AG04449 (cell line): ENCODE measurements at places on chromosomes 11 and 22.

DNA sequence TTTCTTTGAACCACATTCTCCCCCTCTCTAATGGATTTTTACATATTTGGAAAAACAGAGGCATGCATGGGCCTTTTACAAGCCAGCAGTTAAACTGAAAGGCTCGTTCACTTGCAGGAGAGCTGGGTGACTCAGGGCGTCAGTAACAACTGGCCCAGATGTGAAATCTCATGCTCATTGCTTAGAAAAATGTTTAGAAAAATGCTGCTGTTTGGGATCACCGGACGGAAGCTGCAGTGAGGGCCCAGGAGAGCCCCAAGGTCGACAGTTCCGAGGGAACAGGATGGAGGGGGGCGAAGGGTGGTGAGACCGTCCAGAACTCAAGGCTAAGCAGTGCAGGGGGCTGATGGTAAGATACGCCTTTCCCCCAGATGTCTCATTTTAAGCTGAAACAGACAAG is 41.7 kb upstream of the SMTN start:
- peak; percentile 23 for DNase-seq

DNA sequence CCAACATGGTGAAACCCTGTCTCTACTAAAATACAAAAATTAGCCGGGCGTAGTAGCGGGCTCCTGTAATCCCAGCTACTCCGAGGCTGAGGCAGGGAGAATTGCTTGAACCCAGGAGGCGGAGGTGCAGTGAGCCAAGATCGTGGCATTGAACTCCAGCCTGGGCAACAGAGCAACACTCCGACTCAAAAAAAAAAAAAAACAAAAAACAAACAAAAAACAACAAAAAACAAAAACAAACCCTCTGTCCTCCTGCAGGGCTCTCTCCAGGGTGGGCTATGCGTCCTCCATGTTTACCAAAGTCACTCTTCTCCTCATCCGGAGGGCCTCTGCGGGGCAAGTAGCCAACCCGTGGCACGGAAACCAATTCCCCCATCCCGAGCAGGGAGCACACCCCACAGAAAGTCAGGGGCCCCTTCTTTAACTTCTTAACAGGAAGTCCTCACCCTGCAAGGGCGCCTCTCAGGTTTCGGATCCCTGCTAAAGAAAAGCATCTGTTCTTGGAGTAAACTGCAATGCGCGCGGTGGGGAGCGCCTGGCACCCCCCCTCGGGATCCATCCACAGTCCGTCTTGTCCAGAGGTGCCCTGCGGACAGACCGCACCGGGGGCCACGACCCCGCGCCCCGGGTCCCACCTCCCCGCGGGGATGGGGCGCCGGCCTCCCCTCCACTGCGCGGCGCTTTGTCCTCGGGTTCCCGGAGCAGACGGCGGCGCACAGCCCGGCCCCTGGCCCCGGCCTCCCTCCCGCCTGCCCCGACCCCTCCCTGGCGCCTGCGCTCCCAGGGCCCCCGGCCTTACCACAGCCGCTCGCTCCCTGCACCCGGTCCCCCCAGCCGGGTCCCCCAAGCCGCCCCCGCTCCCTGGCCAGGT is 712 bp downstream of the CERK start:
- DNase-seq = no peak

GRCh38 chr11:126140926-126141280 is 70.5 kb downstream of the RPUSD4 start:
- DNase-seq = no peak

DNA sequence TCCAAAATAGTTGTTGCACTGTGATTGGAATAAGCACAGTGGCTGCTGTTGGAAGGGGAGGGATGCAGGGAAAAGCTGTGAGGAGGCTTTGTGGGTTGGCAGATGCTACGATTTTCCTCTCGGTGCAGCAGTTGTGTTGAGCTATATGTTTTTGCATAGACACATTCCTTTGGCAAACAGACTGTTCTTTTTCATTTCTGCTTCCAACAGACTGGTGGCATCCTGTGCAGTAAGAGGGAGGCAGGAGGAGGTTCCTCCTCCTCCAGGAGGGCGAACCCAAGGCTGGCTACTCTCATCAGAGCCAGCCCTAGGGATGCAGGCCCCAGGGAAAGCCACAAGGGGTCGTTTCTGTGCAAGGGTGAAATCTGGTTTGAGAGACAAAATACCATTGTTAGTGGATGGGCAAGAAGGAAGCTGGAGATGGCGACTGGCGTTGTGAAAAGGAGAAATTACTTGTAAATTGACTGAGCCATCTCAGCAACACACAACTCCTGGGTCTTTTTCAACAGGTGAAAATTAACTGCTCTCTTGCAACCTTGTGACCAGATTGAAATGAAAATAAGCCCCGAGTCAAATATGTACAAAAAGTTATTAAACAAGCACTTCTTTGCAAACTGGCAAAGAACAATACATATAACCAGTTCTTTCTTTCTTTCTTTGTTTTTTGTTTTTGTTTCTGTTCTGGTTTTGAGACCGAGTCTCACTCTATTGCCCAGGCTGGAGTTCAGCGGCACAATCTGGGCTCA is 26.5 kb upstream of the UBASH3B start:
- no peak for DNase-seq

GRCh38 chr11:107050121-107050520 is 31.8 kb upstream of the GUCY1A2 start:
- DNase-seq = no peak

GRCh38 chr11:128343135-128343514 is 244.2 kb downstream of the ETS1 start:
- DNase-seq = no peak

DNA sequence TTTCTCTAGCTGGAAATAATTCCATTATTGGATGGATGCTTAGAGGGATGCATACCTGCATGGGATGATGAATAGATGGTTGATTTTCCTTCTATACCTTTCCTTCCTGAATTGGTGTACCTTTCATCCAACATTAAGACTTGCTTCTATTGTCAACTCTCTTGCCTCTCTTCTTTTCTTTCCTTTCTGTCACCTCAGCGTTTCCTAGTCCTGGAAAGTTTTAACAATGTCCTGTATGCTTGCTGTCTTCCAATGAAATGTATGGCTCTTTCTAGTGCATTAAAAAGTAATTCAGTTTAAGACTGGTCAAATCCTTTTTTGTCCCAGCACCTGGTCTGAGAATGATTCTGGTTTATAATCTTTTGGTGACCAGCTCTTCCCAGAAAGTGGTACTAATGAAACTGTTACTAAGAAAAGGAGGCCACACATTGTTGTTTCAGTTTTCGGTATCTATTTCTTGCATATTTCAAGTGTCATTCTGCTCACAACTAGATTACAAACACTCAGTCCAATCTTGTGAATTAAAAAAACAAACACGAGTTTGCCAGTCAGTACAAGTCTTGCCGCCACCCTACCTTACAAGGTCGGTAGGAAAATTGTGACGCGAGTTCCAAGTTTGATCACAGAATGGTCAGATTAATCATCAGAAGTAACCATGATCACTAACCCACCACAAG is 8.0 kb downstream of the POU2AF1 start:
- DNase-seq = no peak

DNA sequence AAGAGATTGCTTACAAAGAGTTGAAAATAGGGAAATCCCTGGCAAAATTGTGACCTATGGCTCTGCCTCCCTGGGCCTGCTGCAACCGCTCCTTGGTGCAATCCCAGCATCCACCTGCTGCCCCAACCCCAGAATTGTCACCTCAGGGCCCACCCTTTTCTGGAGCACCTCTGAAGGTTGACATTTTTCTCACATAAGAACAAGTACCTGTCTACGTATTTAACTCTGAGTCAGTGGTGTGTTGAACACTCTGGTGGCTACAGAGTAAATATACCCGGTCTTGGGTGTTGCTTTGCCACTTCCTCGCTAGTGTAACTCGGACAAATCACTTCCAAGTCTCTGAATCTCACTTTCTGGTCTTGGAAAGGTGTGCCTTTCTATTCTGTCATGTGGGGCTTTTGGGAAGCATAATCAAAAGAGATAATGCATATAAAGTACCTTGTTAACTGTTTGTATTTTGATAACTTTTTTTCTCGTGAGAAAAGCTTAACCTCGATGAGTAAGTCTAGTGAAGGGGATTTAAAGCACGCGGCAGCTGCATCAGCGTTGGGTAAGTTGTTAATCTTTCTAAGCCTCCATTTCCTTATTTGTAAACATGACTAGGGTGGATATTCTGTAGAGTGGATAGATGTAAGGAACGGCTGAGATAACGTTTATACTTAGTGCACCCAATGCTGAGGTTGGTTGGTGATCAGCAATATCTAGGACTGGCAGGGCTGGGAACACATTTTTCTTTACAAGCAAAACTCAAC is 881.2 kb downstream of the OPCML start:
- no peak for DNase-seq

- no peak for DNase-seq
These were observed 376.7 kb upstream of the DDI1 start for GRCh38 chr11:103659743-103660142.

GRCh38 chr22:11253000-11253511 is 4274.9 kb upstream of the OR11H1 start:
- DNase-seq = no peak

DNA sequence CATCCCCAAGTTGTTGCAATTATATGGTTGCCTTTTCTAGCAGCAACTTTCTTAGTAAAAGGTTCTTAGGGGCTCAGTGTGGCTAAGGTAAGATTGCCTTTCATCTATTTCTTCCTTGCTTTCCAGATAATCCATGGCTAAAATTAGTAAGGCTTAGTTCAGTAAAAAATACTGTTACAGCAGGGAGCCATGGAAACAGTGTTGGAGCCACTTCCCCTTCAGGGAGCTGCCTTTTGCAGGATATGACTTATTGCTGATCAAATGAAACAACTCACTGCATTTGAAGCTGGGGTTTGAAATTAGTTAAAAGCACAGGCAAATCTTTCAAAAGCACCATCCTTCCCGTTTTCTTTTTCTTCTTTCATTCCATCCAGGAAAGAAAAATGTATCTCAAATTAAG is 184.3 kb downstream of the C11orf87 start:
- DNase-seq = no peak

GRCh38 chr11:124801014-124801413 is 808 bp upstream of the MSANTD2 start:
- no peak for DNase-seq
